Activated effector memory CD4-positive, alpha-beta T cell treated with Interleukin-2 at 50 U/mL for 16 hours (primary cell): ENCODE measurements at places on chromosomes 6 and 20.

DNA sequence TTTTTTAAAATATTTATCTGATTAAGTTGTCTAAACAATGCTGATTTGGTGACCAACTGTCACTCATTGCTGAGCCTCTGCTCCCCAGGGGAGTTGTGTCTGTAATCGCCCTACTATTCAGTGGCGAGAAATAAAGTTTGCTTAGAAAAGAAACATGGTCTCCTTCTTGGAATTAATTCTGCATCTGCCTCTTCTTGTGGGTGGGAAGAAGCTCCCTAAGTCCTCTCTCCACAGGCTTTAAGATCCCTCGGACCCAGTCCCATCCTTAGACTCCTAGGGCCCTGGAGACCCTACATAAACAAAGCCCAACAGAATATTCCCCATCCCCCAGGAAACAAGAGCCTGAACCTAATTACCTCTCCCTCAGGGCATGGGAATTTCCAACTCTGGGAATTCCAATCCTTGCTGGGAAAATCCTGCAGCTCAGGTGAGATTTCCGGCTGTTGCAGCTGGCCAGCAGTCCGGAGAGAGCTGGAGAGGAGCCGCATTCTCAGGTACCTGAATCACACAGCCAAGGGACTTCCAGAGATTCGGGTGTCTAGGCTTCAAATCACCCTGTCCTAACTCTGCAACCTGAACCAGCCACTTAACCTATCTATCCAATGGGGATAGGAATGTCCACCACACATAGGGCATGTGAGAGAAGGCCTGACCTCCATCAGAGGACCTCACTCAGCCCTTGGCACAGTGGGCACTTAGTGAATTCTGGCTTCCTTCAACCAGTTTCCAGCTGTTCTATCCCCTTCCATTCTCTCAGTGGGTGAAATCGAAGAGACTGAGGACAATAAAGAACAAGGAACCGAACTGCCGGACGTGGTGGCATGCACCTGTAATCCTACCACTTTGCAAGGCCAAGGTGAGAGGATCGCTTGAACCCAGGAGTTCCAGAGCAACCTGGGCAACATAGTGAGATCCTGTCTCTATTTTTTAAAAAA, 3.1 kb downstream of the TNF start:
- DNase-seq: no peak

- no peak for DNase-seq
Measured at GRCh38 chr6:4129446-4129845, 5.9 kb downstream of the ECI2 start.

DNA sequence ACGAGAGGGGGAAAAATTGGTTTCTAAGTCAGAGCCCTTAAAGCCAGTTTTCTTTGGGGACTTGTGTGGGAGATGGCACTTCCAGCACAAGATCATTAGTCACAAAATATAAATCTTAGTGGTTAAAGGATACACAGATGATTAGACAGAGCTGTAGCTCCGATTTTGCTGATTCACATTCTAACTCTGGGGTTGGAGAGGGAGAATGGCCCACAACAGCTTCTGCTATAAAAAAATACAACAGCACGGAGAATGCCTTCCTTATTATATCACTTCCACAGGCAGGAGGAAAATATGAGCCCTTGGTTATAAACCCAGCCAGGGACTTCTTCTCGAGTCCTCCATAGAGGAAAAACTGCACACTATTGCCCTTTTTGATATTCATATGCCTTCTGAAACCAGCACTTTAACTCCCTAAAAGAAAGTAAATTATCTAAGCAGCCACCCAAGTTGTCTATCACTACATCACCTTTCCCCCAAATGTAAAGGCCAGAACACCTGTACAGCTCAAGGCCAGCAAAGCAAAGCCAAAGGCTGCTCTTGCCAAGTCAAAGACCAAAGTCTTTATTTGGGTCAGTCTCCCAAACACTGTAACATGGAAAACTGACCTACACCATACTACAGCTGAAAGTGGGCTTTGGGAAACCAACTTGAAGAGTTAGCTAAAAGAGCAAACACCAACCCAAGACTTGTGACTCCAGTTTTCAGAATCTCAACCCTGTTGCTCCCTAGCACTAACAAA, 10.4 kb downstream of the MRPL14 start:
- no peak for DNase-seq

DNA sequence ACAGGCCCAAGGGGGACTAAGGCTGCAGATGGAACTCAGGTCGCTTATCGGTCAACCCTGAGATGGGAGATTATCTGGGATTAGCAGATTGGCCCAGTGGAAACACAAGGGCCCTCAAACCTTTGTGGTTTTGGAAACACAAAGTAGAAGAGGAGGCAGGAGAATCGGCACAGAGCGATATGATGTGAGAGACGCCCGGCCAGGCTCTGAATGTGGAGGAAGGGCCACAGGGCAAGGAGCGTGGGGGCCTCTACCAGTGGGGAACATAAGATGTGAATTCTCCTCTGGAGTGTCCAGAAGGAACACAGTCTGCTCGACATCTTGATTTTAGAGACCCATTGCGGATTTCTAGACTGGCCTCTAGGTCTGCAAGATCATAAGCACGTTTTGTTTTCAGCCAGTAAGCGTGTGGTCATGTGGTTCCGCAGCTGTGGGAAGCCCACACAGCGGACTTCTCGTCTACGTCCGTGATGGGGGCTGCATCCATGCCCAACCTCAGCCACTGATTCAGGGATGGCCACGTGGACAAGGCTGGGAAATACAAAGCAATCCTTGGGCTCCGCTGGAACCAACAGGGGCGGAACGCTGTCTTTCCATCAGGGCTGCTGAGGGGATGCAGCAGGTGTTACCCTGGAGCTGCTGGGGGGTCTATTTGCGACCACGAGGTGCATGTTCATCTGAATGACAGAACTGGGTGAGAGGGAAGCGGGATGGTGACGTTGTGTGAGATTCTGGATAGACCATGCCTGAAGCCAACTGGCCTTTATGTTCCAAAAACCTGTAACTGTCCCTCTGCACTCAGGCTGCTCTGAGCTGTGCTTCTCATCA, 127.6 kb upstream of the PMEPA1 start:
- DNase-seq: no peak

DNA sequence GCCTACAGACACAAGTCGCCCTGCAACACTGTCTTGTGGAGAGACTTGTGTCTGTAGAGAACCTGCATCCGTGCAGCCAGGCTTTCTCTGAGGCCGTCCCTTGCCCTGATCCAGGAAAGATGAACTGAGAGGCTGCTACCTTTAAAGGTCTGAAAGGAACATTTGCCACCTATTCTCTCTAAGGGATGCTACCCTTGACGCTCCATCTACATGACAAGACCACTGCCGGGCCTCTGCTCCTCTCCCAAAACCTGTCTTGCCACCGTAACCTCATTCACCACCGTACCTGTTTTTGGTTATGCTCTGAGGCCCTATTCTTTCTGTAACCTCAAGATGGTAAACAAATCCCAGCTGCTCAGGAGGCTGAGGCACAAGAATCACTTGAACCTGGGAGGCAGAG, 73.9 kb downstream of the FOXF2 start:
- DNase-seq: no peak

- DNase-seq: no peak
Measured at GRCh38 chr20:31662372-31662854, 24.7 kb downstream of the COX4I2 start.

DNA sequence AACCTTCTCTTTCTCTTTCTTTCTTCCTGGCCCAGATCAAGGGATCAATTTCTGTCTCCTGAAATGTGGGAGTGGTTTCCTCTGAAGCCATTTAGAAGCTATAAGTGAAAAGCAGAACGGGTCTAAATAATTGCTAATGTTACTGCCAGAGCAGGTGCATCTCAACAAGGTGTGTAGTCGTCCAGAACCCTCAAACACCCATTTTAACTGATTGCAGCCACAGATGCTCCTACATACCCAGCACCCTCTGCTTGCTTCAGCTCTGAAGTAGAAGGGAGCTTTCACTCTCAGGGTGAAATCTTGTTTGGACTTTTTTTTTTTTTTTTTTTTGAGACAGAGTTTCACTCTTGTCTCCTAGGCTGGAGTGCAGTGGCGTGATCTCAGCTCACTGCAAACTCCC, 592.1 kb upstream of the ARID1B start:
- DNase-seq: no peak

DNA sequence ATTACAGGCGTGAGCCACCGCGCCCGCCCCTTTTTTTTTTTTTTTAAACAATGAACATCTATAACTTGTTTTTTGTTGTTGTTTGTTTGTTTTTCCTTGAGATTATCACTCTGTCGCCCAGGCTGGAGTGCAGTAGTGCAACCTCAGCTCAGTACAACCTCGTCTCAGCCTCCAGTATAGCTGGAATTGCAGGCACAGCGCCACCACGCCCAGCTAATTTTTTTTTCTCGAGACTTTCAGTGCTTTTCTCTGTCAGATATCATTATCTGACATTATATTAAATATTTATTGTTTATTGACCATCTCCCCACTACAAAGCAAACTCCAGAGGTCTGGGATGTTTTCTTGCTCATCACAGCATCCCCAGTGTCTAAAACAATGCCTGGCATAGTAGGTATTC, 2.3 kb upstream of the DLK2 start:
- no peak for DNase-seq

- no peak for DNase-seq
Measured at GRCh38 chr6:117288083-117288715, 22.8 kb downstream of the VGLL2 start.

DNA sequence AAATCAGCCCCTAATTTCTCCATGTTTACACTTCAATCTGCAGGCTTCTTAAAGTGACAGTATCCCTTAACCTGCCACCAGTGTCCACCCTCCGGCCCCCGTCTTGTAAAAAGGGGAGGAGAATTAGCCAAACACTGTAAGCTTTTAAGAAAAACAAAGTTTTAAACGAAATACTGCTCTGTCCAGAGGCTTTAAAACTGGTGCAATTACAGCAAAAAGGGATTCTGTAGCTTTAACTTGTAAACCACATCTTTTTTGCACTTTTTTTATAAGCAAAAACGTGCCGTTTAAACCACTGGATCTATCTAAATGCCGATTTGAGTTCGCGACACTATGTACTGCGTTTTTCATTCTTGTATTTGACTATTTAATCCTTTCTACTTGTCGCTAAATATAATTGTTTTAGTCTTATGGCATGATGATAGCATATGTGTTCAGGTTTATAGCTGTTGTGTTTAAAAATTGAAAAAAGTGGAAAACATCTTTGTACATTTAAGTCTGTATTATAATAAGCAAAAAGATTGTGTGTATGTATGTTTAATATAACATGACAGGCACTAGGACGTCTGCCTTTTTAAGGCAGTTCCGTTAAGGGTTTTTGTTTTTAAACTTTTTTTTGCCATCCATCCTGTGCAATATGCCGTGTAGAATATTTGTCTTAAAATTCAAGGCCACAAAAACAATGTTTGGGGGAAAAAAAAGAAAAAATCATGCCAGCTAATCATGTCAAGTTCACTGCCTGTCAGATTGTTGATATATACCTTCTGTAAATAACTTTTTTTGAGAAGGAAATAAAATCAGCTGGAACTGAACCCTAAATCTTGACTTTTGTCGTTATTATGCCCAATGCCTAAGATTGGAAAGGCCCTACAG, 4.5 kb downstream of the SOX4 start:
- DNase-seq: no peak

DNA sequence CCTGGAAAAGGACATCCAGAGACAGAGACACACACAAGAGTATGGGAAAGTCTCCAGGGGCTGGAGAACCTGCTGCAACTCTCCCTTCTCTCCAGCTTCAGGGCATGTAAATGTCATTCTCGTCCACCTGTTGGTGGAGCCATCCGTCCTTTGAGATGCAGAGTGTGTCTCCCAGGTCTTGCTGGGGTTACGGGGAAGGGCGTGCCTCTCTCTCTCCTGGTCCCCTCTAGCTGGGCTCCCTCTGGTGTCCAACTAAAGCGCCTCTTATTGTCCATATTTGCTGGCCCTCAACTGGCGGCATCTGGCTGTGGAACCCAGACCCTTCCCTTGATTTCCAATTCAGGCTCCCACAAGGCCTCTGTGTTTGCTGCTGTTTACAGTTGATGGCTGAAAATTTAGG, 244.1 kb downstream of the BMP7 start:
- no peak for DNase-seq

DNA sequence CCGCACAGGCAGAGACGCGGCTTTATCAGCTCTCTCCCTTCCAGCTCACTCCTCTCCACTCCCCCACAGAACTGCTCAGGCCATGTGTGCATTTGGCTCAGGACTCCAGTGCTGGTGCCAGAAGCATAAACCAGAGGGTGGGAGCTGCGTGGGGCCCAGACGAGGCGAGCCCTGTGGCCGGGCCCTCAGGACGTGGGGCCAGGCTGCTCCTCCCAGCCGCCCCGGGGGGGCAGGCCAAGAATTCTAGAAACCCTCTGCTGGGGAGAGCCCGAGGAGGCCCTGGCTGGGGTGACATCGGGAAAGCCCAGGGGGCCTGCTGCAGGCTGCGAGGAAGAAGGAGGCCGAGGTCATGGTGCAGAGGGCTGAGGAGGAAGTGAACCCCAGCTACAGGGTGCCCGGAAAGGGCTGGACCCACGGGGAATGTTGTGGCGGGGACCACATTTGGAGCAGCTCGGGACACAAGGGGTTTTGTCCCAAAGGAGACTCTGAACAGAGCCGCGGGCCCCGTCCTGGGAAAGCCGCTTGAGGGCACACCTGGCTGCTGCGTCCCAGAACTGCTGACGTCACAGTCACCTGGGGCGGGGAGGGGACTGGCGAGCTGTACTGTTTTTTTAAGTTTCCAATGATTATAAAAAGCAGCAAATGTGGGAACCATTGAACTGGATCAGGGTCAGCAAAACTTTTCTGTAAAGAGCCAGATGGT, 107.1 kb downstream of the BANF2 start:
- DNase-seq: no peak

GRCh38 chr6:137089305-137089704, 44.5 kb upstream of the IL20RA start:
- no peak for DNase-seq

- no peak for DNase-seq
Measured at GRCh38 chr6:162733489-162733888, 5.7 kb downstream of the PACRG start.

DNA sequence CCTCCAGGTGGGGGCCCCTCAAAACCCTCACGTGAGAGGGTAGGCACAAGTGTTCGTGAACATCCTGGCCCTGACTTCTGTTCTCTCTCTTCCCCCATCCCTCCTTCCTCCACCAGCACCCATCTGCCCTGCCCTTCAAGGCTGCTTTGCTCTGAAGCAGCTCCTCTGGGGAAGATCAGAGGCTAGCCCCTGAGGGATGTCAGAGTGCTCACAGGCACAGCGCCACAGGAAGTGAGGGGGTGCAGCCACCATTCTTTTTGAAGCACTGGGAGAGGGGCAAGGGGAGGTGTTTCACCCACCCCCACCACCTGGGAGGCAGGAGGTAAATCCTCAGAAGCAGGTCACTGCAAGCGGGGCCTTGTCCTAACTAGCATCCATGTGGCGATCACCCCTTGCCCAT, 11.4 kb downstream of the MOCS1 start:
- DNase-seq: no peak

DNA sequence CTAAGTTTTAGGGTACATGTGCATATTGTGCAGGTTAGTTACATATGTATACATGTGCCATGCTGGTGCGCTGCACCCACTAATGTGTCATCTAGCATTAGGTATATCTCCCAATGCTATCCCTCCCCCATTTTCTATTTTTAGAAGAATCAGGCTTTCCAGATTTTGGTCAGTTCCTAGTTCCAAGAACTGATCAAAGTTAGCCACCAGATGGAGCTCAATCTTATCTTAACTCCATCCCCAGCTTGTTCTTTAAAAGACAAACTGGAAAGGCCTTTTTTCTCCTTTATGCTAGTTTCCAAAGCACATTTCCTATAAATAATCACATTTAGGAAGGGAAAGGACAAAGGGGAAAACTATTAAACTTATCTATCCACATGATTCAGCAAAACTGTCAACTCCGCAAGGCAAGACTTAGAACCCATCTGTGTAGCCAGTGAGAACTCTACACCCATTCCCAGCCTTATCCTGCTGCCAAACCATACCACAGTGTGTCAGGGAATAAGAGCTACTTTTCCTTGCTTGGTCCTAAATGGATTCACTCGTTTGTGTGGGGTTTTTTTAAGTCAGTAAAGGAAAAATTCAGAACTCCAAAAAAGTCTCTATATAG, 22.8 kb upstream of the KHDC1 start:
- no peak for DNase-seq
